Activated CD8-positive, alpha-beta memory T cell treated with anti-CD3 and anti-CD28 coated beads for 24 hours (primary cell): ENCODE measurements at places on chromosomes 5 and 9.

- no peak for DNase-seq
Observed at GRCh38 chr5:33631786-33632185, 191.0 kb downstream of the TARS1 start.

- DNase-seq = no peak
Observed at GRCh38 chr5:7846327-7846726, 4.6 kb downstream of the CFAP90 start.

DNA sequence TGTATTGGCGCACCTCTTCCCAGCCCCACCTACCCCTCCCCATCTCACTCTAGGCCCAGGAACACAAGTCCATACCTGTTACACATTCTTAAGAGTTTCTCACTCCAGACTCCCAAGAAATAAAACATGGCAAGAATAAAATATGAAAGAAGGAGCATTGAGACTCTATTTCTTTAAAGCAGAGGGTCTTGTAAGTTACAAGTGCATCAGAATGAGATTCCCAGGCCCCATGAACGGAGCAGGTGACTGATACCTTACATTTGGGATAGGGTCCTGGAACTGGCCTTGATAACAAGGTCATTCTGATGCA lies 5.7 kb downstream of the EGR1 start:
- DNase-seq = no peak

- peak; percentile 78 for DNase-seq
Observed at GRCh38 chr5:66828548-66829357, 232.6 kb downstream of the MAST4 start.

GRCh38 chr9:109974143-109974917 lies 194.3 kb downstream of the PALM2AKAP2 start:
- no peak for DNase-seq

DNA sequence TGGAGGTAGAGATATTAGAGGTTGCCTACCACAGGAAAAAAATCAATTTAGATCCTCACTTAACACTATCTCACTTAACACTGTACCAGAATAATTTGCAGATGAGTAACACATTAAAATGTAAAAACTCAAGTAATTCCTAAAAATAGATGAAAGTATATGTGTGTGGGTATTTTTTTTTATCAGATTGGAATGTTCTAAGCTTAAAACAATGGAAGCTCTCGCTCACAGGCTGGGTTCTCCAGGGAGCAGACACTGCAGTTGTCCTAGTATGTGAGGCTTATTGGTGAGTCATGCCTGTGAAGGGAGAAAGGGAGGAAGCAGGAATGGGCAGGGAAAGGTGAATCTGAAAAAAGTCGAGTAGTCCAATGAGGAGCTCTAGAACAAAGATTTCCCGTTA lies 181.3 kb upstream of the ZNF608 start:
- DNase-seq = no peak

GRCh38 chr5:134664448-134664847 lies 15.9 kb downstream of the SEC24A start:
- DNase-seq = no peak
